Mammary epithelial cell (primary cell): ENCODE measurements at places on chromosomes 4 and X. TPM values are rescaled to one million over a fixed set of nuclear protein-coding genes. Genes with fewer than 3 reads are reported as not detected.

- no peak for DNase-seq
Observed at GRCh38 chr4:52743444-52744019, 7.7 kb downstream of the ERVMER34-1 start.

- DNase-seq: no peak
Observed at GRCh38 chrX:9316096-9316495, 148.8 kb upstream of the TBL1X start.

DNA sequence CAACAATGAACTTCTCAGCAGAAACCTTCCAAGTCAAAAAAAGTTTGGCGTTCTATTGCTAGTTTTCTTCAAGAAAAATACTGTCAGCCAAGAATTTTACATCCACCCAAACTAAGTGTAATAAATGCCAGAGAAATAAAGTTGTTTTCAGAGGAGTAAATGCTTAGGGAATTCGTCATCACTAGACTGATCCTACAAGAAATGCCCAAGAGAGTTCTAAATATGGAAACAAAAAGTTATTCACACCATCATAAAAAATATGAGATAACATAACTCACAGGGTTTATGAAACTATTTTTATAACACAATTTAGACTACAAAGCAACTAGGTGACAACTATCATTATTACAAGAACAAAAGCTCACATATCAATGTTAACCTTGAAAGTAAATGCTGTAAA, 259.5 kb upstream of the GABRA2 start:
- DNase-seq: no peak

GRCh38 chrX:1242891-1243402, 25.7 kb upstream of the CSF2RA start:
- peak; percentile 73 for DNase-seq

GRCh38 chr4:27894951-27895350, 1034.3 kb downstream of the STIM2 start:
- no peak for DNase-seq

GRCh38 chr4:24000470-24000831, 110.6 kb upstream of the PPARGC1A start:
- no peak for DNase-seq

DNA sequence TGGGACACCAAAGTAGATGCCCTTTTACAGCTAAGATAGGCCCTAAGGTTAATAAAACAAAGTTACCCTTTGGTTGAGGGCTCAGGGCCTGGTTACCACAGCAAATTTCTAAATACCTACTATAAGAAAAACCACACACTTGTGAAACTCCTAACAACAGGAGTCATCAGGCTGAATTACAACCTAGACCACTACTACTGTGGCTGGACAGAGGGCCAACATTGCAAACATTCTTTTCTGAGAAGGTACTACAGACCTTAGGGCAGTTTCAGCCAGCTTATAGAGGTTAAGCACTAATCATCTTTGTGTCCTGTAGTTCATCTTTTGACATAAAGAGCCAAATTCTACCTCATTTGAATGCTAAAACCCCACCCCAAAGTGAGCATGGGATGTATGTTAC, 504.0 kb downstream of the RAPGEF2 start:
- peak; percentile 70 for DNase-seq

DNA sequence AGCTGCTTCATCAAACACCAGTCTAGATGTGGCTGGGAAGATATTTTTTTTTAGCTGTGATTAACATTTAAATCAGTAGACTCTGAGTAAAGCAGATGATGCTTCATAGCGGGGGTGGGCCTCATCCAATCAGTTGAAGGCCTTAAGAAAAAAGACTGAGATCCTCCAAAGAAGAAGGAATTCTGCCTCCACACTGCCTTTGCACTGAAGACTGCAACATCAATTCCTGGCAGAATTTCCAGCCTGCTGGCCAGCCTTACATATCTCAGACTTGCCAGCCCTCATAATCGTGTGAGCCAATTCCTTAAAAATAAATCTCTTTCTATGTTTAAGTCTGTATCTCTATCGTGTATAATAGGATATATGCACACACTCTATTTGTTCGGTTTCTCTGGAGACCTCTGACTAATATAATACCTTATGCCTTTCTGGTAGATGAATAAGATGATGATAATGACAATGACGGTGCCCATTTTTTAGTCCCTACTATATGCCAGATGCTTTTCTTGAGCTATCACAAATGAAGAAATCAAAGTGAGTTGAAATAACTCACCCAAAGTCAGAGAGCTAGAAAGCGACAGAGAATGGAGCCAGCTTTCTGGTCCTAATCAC, 66.1 kb upstream of the SOD3 start:
- DNase-seq: no peak

- no peak for DNase-seq
Observed at GRCh38 chr4:123218981-123219380, 177.6 kb upstream of the SPRY1 start.

DNA sequence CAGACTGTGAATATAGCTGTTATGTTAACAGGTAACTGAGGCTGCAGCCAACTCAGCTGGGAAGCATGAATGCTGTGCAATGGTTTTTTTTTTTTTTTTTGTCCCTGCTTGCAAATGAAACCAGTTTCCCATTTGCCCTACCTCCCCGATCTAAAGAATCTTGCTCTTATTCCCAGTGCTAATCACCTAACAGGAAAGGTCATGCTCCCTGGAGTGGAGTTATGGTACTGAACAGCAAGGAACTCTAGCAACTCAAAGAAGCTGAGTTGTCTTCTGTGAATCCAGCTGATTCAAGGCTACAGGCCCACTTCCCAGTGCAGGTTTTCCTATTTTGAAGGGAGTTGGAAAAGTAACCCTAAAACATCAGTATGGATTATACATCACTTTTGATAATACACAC, 52.1 kb downstream of the HTR2C start:
- no peak for DNase-seq

DNA sequence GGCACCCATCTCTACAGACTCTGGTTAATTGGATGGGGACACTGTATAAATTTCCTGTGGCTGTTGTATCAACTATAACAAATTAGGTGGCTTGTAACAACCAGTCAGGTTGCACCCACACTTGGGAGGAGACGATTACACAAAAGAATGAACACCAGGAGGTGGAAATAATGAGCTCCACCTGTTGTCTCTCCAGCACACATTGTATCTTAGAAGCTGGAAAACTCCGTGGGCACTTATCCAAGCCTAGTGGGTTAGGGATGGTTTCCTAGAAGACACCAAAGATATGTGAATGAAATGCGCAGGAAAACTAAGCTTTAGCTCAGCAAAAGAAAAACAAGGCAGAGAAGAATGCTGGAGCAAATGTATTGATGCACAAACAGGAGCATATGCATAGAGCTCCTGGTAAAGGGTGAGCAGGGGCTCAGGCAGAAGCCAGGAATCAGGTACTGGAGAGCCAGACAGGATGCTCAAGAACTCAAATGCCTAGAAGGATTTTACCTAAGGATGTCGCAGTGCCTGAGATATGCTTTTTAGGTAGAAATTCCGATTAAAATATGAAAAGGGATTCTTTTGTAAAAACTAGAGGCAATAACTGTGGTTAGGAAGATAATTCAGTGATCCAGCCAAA, 111.7 kb downstream of the GALNTL6 start:
- no peak for DNase-seq

- DNase-seq: no peak
Observed at GRCh38 chr4:176963121-176963520, 170.4 kb upstream of the VEGFC start.

DNA sequence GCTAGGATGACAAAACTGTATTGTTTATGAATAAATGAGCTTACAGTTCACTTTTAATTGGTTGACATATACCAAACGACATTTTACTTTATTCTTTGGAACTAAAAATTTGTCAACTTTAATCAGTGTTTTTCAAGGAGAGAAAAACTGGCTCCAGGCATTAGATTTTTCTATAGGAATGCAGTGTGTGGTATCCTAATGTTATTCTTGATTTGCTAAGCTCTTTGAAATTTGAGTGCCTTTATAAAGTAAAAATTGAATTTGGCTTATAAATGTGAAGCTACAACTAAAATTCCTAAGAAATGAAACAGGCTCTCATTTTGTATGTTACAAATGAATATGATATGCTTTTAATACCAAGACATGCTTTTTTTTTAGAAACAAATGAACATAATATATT, 442.2 kb upstream of the TRAM1L1 start:
- no peak for DNase-seq

DNA sequence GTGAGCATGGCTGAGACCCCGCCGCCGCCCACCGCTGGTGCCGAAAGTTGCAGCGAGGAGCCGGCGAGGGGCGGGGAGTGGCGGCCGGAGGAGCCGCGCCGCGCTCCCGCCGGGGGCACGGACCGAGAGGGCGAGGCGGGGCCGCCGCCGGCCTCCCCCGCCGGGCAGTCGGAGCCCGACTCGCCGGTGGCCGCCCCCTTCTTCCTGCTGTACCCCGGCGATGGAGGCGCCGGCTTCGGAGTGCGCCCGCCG, 16.5 kb downstream of the UTP3 start:
- no peak for DNase-seq

GRCh38 chr4:184471881-184472613, 2.3 kb downstream of the IRF2 start:
- DNase-seq: no peak

DNA sequence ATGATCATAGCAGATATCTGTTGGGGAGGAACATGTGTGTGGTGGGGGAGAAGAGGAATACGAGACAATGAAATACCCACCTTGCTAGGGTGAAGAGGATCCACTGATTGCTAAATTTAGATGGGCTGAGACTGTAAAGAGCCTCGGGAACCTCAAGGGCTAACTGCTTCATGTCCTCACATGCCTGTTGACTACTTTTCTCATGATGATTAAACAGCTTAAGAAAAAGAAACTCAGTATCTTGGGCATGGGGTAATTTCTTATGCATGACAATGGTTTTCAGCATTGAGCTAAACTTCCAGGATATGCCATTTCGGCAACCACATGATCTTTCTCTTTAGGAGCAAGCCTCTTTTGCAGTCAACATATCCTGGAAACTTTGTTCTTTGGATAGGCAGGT, 3.9 kb upstream of the LNX1 start:
- DNase-seq: peak; percentile 88

GRCh38 chr4:66662620-66663019, 882.7 kb downstream of the CENPC start:
- DNase-seq: no peak

GRCh38 chr4:38747629-38748028, 35.2 kb downstream of the TLR10 start:
- no peak for DNase-seq

- no peak for DNase-seq
Observed at GRCh38 chrX:51795136-51795535, 51.9 kb downstream of the GSPT2 start.

GRCh38 chrX:118571836-118572235, 76.2 kb downstream of the DOCK11 start:
- DNase-seq: no peak

DNA sequence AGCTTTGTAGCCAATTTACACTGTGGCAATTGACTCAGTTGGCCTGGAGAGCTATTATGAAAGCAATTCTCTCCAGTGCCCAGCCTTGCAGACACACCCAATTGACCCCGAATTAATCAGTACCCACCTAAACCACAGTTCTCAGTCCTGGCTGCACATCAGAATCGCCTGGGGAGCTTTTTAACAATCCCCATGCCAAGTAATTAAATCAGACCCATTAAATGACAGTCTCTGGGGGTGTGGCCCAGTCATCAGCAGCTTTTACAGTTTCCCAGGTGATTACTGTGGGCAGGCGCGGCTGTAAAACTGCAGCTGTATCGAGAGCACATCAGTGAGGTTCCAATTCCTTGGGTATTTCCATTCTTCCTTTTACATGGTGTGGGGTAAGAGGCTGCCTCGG, 460.9 kb upstream of the FAT1 start:
- peak; percentile 78 for DNase-seq

Gene ADAMTS3
- 0.05 and 0.24 TPM in 2 replicates for total RNA-seq

Gene SPINK2
- not detected for total RNA-seq

Gene GPR143
- total RNA-seq: not detected in 2 replicates

Gene DUSP9
- 0.50 TPM for total RNA-seq

Gene ANTXR2
- total RNA-seq: 86.0 and 116 TPM in 2 replicates

Gene GLRA2
- not detected in 2 replicates for total RNA-seq

Gene BMP15
- not detected in 2 replicates for total RNA-seq
